Keratinocyte (primary cell): ENCODE measurements at places on chromosomes 7 and 10.

DNA sequence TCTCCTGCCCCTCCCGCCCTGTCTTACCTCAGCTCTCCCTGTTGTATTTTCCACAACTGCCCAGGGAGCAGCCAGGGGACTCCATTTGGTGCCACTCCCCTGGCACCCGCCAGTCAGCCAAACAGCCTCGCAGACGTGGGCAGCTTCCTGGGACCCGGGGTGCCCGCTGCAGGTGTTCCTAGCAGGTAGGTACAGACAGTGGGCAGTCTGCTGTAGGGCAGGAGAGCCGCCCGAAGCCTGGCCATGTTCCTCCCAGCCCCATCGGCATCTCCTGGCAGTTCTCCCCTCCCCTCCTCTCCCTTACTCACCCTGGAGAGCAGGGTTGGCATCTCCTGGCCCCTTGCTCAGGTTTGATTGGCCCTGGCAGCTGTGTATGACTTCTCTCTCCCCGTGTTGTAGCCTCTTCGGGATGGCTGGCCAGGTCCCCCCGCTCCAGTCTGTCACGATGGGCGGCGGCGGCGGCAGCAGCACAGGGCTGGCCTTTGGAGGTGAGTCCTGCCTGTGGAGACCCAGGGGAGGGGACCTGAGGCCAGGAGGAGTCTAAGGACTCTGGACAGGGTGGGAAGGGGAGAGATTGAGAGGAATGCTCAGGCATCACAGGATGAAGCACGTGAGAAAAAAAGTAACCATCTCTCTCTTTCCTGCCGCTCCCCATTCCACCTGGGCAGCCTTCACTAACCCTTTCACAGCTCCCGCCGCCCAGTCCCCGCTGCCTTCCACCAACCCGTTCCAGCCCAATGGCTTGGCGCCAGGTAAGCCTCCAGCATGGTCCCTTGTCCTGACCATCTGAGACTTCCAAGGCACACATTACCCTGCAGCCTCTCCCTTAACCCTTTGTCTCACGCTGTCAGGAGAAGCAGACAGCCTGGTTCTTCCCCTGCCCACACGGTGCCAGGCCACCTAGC lies 11.3 kb downstream of the SAP25 start:
- H3K27me3 ChIP-seq, result no peaks in the 10 kb centered on the region
- H3K36me3 ChIP-seq, result no peaks in the 10 kb centered on the region
- no peaks in the 10 kb centered on the region for H3K4me1 ChIP-seq
- H3K27ac ChIP-seq, result no peak overlapping the region
- H3K4me3 ChIP-seq, result no peak overlapping the region

DNA sequence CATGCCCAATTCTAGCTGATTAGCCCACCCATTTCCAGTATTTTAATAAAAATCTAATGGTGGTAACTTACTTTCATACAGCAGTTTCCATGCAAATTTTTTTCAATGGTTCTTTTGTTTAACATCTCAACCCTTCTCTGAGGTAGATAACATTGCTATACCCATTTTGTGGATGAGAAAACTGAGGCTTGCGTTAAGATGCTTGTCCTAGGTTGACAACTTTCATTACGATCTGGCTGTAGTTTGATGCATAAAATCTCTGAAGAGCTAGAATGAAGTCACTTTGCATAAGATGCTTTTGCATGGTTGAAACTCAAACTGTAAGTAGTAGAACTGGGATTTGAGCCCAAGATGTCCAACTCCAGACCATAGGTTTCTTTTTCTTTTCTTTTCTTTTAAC lies 309.5 kb upstream of the PODXL start:
- H3K4me1 ChIP-seq, result no peaks in the 10 kb centered on the region
- H3K27ac ChIP-seq, result no peak overlapping the region
- no peak overlapping the region for H3K4me3 ChIP-seq
- H3K27me3 ChIP-seq, result no peaks in the 10 kb centered on the region

- H3K36me3 ChIP-seq, result no peaks in the 10 kb centered on the region
- H3K4me1 ChIP-seq, result no peaks in the 10 kb centered on the region
- H3K27ac ChIP-seq, result no peak overlapping the region
- DNase-seq, result no peak
Measured at GRCh38 chr7:111528331-111528730, 34.0 kb downstream of the IMMP2L start.

DNA sequence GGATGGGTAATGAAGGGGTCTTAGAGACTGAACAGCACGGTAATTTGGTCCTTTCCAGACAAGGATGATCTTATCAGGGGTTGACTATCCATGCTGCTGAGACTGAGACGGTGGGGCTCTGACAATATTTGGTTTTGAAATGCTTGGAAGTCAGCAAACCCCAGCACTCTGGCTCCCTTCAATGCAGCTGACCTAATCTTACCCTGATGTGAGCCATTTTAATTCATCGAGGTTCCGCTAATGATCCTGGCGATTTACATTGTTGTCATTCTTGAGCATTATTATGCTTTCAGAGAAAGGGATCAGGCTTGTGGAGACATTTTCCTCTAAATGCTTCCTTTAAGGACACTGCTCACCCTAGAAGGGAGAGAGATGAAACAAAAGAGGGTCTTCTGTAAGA lies 114.6 kb upstream of the BMPER start:
- DNase-seq, result no peak
- H3K27me3 ChIP-seq, result no peaks in the 10 kb centered on the region
- H3K4me1 ChIP-seq, result no peaks in the 10 kb centered on the region
- no peak overlapping the region for H3K4me3 ChIP-seq
- H3K36me3 ChIP-seq, result no peaks in the 10 kb centered on the region
- no peak overlapping the region for H3K27ac ChIP-seq

GRCh38 chr10:102396317-102396650 lies 779 bp downstream of the NFKB2 start:
- peaks cover 26% of the 10 kb centered on the region for H3K4me1 ChIP-seq
- DNase-seq, result no peak
- H3K27ac ChIP-seq, result peak overlapping the region; percentile 83
- peak overlapping the region; percentile 80 for H3K4me3 ChIP-seq

DNA sequence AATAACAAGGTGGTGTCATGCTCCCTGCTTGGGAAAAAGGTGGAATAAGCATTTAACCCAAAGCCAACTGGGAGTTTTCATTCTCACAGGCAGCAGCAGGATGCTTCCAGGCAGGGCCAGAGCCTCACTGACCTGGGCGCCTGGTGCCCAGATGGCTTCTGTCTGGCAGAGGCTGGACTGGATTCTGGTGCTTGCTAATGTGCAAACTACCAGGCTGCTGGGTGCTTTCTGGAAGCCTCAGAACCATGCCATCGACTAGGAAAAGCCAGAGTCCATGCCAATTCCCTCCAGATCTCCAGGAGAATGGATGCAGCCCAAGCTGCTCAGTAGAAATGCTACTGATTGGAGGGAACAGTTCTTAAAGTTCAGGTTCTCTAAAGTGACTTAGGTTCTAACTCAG lies 36.2 kb downstream of the VIPR2 start:
- DNase-seq, result no peak
- H3K4me3 ChIP-seq, result no peak overlapping the region
- H3K27ac ChIP-seq, result no peak overlapping the region
- H3K36me3 ChIP-seq, result no peaks in the 10 kb centered on the region

DNA sequence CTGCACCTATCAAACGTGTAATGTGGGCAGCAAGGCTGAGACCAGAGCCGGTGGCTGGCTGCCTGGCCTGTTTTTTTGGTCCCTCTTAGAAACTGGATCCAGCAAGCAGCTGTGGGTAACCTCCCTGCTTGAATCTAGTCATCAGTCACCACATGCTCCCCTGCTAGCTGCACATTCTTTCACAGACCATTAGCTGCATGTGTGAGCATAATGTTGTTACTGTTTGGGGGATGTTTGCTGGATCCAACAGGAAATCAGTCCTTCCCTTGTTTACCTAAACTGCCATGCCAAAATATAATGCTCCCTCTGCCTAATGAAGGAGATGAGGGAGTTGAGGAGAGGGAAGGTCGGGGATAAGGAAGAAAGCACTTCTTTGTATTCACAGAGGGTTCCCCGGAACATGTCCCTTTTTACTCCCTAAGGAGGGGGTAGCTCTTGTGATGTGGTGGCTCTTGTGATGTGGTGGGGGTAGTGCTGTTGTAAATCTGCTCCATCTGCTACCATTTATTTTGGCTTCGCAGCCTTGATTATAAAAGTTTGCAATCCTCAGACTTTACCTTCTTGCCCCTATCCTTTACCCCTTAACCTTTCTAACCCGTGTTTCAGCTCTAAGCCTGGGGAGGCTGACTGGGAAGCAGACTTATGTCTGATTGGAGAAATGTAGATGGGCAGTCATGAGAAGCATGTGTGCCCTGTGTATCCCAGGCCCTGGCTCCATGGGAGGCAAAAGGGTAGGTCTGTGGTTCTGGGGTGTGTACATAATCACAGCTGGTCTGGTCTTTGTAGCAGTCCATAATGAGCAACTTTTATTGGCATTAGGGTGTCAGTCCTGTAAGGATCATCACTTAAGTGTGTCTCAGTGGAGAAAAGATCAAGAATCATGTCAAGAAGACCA lies 20.8 kb downstream of the LOXL4 start:
- H3K27ac ChIP-seq, result no peak overlapping the region
- peaks cover 9% of the 10 kb centered on the region for H3K36me3 ChIP-seq
- no peaks in the 10 kb centered on the region for H3K4me1 ChIP-seq
- no peak for DNase-seq
- no peak overlapping the region for H3K4me3 ChIP-seq

DNA sequence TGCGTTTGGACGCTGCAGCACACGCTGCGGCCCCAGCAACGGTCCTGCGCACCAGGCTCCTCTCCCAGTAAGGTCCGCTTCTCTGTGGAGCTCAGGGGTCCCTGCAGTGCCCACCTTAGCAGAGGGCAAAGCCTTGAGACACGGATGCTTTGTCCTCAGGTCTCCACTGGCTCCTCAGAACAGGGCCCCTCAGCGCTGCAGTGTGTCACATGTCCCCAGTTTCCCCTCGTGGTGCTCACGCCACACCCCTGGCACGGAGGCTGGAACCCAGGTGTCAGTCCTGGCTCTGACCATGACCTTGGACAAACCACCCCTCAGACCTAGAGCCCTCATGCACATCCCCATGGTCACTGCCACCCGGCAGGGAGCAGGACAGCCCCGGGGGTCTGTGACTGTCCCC lies 19.9 kb upstream of the GPER1 start:
- DNase-seq, result no peak
- H3K36me3 ChIP-seq, result no peaks in the 10 kb centered on the region
- no peak overlapping the region for H3K27ac ChIP-seq
- H3K4me1 ChIP-seq, result peaks cover 17% of the 10 kb centered on the region
- H3K4me3 ChIP-seq, result no peak overlapping the region
- no peaks in the 10 kb centered on the region for H3K27me3 ChIP-seq

DNA sequence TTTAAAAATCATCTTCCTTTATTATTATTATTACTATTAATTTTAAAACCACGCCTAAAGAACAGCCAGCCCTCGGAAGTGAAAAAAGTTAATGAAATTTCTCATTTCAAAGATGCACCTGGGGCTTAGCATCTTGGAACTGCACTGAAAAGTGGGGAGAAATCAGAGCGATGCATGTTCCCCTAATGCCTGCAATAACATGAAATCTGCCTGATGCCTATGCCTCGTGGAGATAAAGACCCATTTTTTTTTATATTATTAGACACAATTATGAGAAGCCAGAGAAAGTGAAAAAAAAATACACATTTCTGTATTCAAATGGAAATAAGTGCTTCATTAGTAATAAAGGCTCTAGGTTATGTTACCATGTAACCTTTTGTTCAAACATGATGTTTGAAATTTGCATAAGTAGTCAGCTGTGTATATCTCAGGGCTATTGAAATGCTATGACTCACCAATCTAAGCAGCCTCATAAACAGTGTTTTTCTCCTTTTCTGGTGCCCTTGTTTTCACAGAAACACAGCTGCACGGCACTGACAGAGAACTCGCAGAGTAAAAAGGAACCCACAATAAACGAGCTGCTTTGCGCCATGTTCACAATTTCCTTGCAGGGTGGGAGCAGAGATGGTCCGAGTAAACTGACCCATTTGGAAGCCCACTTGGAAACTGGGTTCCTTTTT lies 175.8 kb upstream of the PRKCQ start:
- H3K4me1 ChIP-seq, result peaks cover 8% of the 10 kb centered on the region
- no peaks in the 10 kb centered on the region for H3K36me3 ChIP-seq
- no peak overlapping the region for H3K27ac ChIP-seq
- no peak for DNase-seq

GRCh38 chr7:34807548-34808340 lies 149.7 kb downstream of the NPSR1 start:
- no peaks in the 10 kb centered on the region for H3K4me1 ChIP-seq
- no peak overlapping the region for H3K27ac ChIP-seq
- H3K27me3 ChIP-seq, result no peaks in the 10 kb centered on the region
- DNase-seq, result no peak

- no peak for DNase-seq
- peaks cover 11% of the 10 kb centered on the region for H3K27me3 ChIP-seq
- H3K4me3 ChIP-seq, result no peak overlapping the region
- no peaks in the 10 kb centered on the region for H3K4me1 ChIP-seq
- H3K36me3 ChIP-seq, result no peaks in the 10 kb centered on the region
Measured at GRCh38 chr10:118412932-118413331, 70.8 kb upstream of the FAM204A start.

DNA sequence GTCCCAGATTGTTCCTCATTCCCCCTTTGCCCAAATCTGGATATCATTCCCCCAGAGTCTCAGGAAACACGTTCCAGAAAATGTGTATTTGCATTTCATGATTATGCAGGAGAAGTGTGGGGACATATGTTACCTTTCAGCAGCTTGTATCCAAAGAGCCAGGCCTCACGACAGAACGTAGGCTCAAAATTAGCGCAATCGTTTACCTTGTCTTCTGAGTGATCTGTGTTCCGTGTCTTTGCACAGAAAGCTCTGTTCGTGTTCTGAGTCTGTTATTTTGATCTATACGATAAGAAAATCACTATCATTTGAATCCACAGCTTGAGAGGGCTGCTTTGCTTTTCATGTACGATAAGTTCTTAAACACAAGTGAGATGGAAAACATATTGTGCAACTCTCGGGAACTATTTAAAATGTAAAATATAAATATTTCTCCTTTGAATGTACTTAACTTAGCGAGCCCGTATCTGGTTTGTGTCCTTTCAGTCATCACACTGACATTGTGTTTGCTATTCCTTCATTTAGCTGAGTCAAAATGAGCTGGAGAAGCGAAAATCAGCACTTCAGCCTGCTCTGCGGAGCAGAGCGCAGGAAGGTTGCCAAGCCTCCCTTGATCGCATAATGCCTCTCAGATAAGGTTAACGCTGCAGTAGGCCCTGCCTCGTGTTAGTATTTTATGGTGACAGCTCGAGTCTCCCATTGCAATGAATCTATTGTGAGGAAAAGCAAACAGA lies 80.2 kb upstream of the CACNB2 start:
- H3K36me3 ChIP-seq, result no peaks in the 10 kb centered on the region
- no peaks in the 10 kb centered on the region for H3K27me3 ChIP-seq
- H3K27ac ChIP-seq, result no peak overlapping the region
- H3K4me3 ChIP-seq, result no peak overlapping the region
- no peak for DNase-seq

- no peaks in the 10 kb centered on the region for H3K36me3 ChIP-seq
- H3K4me3 ChIP-seq, result no peak overlapping the region
- H3K4me1 ChIP-seq, result no peaks in the 10 kb centered on the region
- H3K27ac ChIP-seq, result no peak overlapping the region
- peaks cover 11% of the 10 kb centered on the region for H3K27me3 ChIP-seq
- DNase-seq, result no peak
Measured at GRCh38 chr10:86674912-86675311, 6.6 kb downstream of the LDB3 start.
